ENCODE measurements at places on chromosomes 13 and 19.

GRCh38 chr19:39173502-39173991 lies 23.2 kb upstream of the NCCRP1 start:
- no peak for DNase-seq

- DNase-seq: no peak
Measured at GRCh38 chr19:55116232-55116858, 1.1 kb downstream of the PPP1R12C start.

GRCh38 chr19:16141043-16141442 lies 2.4 kb upstream of the HSH2D start:
- DNase-seq: no peak

DNA sequence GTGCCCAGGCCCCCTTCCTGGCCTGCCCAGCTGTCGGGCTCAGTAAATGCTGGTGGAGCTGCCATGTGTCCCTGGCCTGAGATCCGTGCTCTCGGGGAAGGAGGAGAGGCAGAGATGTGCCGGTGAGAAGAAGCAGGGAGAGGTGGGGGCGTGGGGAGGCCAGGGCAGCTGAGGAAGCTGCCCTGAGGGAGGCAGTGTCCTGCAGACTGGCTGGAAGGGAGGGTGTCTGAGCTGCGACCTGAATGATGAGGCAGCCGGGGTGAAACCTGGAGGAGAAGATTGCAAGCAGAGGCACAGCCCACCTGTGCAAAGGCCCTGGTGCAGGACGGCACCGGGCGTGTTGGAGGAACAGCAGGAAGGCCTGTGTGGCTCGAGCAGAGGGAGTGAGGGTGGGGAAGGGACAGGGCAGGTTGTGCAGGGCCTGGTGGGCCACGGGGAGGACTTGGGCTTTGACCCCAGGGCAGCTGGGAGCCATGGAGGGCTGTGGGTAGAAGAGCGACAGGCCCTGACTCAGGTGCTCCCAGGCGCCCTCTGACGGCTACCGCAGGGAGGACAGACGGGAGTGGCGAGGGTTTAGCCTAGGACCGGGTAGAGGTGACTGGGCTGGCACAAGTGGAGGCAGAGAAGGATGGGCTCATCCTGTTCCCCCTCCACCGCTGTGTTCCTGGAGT lies 14.0 kb upstream of the CELF5 start:
- DNase-seq: no peak

DNA sequence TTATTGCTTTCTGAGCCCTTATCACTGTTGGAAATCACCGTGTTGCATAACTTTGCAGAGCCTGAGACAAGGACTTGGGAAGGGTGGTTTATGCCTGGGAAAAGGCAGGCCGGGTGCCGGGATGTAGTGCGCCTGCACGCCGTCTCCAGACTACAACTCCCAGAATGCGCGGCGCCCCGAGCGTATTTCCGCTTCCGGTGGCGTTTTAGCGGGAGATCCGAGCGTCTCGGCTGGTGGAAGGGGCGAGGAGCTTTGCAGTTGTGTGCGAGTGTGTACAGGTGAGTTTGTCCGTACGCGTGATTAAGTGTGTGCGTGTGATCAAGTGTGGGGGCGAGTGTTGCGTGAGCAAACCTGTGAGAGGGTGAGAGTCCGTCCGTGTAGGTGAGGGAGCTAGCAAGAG lies 75.4 kb downstream of the PEG3 start:
- DNase-seq: no peak

DNA sequence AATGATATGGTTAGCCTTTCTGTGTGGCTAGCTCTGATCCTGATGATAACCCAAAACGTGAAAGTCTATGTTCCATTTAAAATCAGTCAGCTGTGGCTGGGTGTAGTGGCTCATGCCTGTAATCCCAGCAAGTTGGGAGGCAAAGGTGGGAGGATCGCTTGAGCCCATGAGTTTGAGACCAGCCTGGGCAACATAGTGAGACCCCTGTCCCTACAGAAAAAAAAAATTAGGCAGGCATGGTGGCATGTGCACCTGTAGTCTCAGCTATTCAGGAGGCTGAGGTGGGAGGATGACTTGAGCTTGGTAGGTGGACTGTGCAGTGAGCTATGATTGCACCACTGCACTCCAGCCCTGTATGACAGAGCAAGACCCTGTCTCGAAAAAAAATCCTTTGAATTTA lies 1.1 kb upstream of the EID2B start:
- no peak for DNase-seq

GRCh38 chr13:33611121-33611805 lies 206.7 kb upstream of the RFC3 start:
- no peak for DNase-seq

- no peak for DNase-seq
Measured at GRCh38 chr19:19064098-19064722, 416 bp downstream of the SLC25A42 start.

GRCh38 chr13:35920816-35921215 lies 210.4 kb downstream of the DCLK1 start:
- DNase-seq: no peak

DNA sequence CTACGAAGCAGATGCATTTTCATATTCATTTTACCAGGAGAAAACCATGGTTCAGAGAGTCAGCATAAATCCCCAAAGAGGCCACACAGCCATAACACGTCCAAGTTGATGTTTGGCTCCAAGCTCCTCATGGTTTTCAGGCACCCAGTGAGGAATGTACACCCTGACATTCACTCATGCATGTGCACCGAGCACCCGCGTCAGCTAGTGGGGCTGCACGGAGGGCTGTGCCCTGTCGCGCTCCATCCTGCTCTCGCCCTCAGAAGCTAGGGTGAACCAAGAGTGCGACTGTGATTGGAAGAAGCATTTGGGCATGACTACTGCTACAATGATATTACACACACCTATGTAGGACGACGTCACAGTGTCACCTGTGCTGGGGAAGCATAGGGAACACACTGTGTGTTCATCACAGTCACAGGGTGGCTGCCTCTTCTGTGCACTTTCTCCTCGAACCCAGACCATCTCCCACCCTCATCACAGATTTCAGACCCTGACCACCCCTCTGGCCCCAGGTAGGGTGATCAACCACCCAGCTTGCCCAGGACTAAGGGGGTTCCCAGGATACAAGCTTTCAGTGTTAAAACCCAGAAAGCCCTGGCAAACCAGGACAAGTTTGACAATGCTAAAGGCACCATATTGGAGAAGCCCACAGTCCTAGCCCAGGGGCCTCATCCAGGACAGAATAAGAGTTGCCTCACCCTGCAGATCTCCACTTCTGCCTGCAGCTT lies 148.6 kb upstream of the ZNF507 start:
- no peak for DNase-seq

DNA sequence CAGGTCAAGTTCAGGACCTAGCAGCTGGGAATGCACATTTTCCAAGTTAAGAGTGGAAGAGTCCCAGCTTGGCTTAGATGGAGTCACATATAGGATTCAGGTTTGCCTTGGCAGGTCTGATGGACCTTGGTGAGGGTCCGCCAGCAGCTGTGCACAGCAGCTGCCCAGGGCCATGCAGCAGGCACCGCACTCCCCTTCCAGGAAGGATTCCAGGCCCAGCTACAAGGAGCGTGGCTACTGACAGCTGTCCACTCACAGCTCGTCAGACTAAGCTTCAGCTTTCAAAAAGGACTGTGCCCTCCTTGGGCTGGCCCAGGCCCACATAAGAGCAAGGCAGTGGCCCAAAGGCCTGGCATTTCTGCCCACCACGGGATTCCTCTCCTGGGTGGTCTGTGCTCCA lies 68.4 kb downstream of the ALOX5AP start:
- DNase-seq: no peak

DNA sequence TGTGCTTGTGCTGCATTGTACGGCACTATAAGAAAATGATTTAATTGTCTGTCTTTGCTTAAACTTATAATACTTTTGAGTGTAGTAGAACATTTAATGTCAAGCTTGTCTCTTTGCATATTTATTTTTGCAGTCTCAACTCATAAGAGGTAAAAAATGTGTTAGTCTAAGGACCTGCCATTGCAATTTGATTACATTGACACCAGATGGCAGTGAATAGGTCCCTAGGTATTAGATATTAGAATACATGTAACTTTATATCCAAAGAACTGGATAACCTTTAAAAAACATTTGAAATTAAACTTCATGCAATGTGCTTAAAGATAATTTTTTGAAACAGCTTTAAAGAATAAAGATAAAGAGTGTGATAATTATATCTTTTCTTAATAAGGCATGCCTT lies 1421.3 kb downstream of the OLFM4 start:
- no peak for DNase-seq

GRCh38 chr13:79382545-79383275 lies 23.3 kb downstream of the RBM26 start:
- DNase-seq: no peak

GRCh38 chr13:20128459-20128931 lies 32.4 kb downstream of the GJA3 start:
- DNase-seq: no peak

DNA sequence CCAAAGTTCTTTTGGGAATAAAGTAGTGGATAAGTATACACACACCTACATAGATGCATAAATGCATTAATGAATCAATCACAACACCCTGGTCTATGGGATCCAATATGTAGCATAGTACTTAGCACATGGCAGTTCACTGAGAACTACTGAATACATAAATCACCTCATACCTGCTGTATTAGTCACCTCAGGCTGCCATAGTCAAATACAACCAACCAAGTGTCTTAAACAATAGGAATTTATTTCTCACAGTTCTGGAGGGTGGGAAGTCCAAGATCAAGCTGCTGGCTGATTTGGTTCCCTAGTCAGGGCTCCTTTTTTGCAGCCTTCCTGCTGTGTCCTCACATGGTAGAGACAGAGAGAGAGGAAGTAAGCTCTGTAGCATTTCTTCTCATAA lies 228.2 kb downstream of the NHLRC3 start:
- no peak for DNase-seq

GRCh38 chr13:27627380-27627779 lies 5.7 kb downstream of the POLR1D start:
- DNase-seq: no peak

DNA sequence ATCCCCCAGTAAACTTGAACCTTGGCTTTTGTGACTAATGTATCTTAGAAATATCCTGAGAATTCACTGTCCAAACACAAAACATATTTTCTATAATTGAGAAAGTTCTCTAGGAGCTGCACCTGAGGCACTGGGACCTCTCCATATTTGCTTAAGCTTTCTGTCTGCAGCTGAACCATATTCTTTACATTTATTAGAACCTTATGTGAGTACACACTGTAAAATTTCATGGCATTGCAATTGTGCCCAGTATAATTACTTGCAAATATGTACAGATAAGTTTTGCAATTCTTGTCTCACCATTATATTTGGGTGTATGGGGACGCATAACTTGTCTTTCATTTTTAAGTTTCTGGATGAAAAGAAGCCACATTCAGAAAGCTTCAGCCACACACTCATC lies 280.7 kb upstream of the KLHL1 start:
- DNase-seq: no peak

DNA sequence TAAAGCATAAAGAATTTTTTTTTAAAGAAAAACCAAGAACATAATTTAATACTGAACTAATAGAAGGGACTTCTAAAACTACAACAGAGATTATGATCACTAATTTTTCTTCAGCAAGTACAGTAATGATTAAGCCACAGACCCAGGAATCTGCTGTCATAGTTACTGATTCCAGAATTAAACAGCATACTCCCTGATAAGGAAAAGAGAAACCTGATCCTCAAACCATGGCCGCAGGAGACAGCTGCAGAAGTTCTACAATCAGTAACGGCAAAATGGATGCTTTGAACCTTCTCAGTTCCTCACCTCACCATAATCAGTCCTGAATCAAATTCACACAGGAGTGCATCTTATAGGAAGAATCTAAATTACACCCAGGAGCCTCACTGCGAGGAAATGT lies 939.0 kb upstream of the SLITRK1 start:
- DNase-seq: no peak

- no peak for DNase-seq
Measured at GRCh38 chr19:16367261-16367683, 42.6 kb downstream of the KLF2 start.

DNA sequence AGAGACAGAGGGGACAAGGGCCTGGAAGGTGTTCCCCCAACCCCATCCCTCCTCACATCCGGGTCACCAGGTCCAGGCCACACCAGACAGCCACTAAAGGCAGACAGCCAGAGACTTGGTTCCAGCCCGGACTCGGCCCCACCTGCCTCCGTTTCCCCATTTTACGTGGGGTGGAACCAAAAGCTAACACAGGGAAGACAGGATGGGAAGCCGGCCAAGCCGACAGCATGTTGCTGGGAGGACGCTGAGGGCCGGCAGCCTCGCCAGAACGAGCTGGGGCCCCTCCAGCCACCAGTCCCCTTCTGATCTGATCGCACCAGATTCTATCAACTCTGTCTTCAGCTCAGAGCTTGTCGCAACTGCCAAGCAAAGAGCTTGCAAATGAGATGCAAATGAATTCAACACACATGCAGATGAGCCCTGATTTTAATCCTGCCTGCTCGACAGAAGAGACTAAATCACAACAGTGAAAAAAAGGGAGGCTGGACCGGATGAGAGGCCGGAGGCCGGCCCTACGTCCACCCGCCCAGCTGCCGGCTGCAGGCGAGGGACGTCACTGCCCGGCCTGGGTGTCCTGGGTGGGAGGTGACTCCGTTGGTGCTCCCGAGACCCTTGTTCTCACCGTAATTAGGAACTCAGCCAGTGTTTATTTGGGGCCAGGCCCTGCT lies 17.5 kb upstream of the SHC2 start:
- DNase-seq: no peak

DNA sequence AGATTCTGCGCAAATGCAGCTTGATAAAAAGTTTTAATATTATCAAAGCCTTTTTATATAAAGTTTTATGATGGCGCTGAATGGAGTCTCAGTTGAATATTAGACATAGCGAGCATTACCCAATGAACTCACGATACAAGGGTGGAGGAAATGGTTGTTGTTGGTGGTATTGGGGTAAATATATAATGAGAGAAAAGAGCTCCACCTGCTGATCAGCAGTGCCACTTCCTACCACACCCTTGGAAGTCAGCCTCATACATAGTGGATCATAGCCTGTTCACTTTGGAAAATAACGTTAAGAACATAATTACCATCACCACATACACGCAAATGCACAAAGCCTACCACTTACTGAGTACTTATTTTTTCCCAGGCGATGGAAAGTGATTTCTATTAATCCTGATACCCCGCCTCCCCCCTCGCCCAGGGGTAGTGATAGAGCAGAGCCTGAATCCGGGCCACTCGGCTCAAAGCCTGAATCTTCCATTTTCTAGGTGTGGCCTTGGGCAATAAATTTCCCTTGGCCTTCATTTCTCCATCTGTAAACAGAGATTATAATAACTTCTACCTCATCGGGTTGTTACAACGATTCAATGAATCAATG lies 358.3 kb downstream of the KLF5 start:
- no peak for DNase-seq

GRCh38 chr19:46031781-46032596 lies 8.8 kb downstream of the IGFL4 start:
- DNase-seq: no peak

- no peak for DNase-seq
Measured at GRCh38 chr13:76884186-76884906, 1.9 kb downstream of the KCTD12 start.
